ENCODE measurements at places on chromosomes 1 and 21.
A peak's percentile ranks its signal among the peaks of the same experiment; 100 is the strongest.

DNA sequence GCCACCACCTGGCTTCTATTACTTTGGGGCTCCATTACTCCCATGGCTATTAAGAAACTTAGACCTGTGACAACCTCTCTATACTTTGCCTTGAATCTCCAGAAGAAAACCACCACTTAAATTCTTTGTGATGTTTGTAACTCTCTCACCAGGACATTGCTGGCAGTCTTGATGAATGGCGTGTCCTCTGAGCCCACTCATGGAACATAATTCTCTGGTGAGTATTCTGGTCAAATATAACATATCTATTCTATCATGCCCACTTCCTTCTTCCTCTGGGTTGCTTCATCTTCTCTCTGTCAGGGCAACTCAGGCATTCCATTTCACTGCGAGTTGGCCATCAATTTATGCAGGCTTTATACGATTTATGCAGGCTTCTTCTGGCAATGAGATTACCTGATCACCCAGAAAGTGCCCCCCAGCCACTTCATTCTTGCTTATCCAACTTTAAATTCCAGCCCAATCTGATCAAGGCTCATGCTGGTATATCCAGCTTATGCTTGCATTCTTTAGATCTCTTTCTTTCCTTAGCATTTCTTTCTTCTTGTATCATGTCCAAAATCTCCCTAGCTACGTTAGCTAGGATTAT lies 112.0 kb upstream of the CHRM3 start:
- no peak for DNase-seq
- no peak overlapping the region for H3K27ac ChIP-seq
- no peaks in the 10 kb centered on the region for H3K4me1 ChIP-seq
- H3K4me3 ChIP-seq: no peak overlapping the region
- no peaks in the 10 kb centered on the region for H3K36me3 ChIP-seq

DNA sequence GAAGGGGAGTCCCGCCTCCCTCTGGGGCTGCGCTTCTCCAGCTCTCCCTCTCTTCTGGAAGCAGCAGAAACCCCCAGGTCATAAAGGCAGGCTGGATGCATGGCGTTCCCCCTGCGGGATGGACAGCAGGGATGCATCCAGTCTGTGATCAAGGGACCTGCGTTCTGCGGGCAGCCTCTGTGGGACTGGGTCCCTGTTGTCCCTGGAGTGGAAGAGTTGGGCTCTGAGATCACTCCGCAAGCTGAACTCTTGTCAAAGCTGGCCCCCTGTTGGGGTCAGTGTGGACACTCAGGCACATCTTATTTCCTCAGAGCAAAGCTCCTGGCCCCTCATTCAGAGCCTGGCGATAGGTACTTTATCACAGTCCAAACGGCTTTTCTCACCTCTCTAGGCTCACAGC lies 341.2 kb downstream of the PTPRU start:
- H3K36me3 ChIP-seq: no peaks in the 10 kb centered on the region
- H3K4me3 ChIP-seq: no peak overlapping the region
- H3K27me3 ChIP-seq: no peaks in the 10 kb centered on the region
- no peaks in the 10 kb centered on the region for H3K4me1 ChIP-seq

DNA sequence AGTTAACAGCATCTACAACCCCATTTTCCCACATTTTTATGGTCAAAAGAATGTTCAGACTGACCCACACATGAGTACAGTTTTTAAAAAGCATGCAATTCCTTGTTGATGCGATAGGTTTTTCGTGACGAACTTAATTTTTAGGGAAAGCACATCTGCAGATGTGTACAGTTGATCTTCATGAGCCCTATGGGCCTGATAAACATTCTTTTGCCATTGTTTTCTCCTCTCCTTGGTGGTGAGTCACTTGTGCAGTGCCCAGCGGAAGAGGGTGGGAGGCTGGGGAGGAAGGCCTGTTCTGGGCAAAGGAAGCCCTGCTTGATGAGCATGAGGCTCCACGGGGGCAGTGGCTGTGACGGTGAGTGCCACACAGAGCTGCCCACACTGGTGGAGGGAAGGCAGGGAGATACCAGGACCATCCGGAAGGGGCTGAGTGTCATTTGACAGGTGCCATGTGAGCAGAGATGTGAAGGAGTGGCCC lies 5.3 kb downstream of the ARF1 start:
- DNase-seq: no peak
- no peak overlapping the region for H3K27ac ChIP-seq
- H3K4me3 ChIP-seq: 0 out of 3 replicates have a peak overlapping the region, but pooled peaks have one; percentile 25
- peaks cover 23% of the 10 kb centered on the region for H3K36me3 ChIP-seq

- H3K4me3 ChIP-seq: peak overlapping the region; percentile 70
- no peaks in the 10 kb centered on the region for H3K27me3 ChIP-seq
- no peak for DNase-seq
- no peaks in the 10 kb centered on the region for H3K4me1 ChIP-seq
- H3K27ac ChIP-seq: no peak overlapping the region
- peaks cover 30% of the 10 kb centered on the region for H3K36me3 ChIP-seq
Observed at GRCh38 chr1:1233567-1233892, 1.5 kb downstream of the B3GALT6 start.

- H3K27me3 ChIP-seq: no peaks in the 10 kb centered on the region
Observed at GRCh38 chr1:45317166-45317565, 9.5 kb upstream of the HPDL start.

- H3K27ac ChIP-seq: no peak overlapping the region
- H3K36me3 ChIP-seq: no peaks in the 10 kb centered on the region
- H3K4me3 ChIP-seq: no peak overlapping the region
- DNase-seq: no peak
Observed at GRCh38 chr21:37087188-37087587, 14.1 kb downstream of the TTC3 start.

DNA sequence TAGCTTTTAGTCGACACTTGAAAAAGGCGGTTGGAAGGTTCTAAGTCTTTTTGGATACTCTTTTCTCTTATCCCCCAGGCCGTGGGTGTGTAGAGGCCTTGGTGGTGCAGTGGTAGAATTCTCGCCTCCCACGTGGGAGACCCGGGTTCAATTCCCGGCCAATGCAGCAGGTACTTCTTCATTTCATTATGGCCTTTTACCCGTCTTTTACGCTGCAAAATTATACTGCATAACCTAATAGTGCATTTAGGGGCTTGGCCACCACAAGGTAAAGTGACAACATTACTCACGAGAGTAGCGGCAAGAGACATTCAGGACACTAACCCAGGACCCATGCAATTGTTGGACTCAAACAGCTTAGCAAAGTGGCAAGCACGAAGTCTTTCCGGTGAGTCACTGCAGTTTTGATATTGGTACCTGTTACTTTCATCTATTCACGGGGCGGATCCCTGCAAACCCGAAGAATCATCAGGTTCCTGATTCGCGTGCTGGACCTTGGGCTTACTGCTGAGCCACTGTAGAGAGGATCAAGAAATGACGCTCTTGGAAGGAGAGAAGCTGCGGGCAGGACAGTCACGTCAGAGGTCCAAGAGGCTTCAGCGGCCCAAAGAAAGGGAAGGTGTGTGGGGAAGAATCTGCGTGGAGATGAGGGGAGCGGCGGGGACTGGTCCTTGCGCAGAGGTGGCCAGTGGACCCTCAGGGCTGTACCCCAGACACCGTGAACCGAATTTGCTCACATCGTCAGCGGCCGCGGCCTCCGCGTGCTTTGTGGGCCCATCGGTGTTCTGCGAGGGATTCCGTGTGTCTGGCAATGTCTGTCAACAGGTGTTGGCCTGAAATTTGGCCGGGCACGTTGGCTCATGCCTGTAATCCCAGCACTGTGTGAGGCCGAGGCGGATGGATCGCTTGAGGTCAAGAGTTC lies 12.9 kb upstream of the RNU1-4 start:
- no peaks in the 10 kb centered on the region for H3K27me3 ChIP-seq
- H3K27ac ChIP-seq: no peak overlapping the region
- peak; percentile 68 for DNase-seq
- no peaks in the 10 kb centered on the region for H3K36me3 ChIP-seq
- no peak overlapping the region for H3K4me3 ChIP-seq

DNA sequence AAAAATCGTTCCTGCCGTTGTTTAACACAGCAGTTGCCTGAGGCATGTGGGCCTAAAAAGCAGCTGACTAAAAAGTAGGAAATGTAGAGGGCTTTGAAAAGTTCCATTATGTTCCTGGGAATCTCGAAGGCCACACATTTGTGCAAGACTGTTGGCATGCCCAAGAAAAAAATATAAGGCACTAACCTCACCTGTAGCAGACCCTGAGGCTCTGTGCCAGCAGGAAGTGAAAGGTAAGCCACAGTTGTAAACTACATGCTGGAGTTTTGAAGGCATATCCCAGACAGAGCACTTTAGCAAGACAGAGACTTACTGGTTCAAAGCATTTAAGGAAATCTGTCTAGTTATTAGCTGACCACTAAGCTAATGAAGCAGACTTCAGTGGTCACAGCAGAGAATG lies 52.7 kb downstream of the TRMT1L start:
- peaks cover 18% of the 10 kb centered on the region for H3K36me3 ChIP-seq
- no peak overlapping the region for H3K27ac ChIP-seq
- H3K4me1 ChIP-seq: no peaks in the 10 kb centered on the region
- no peaks in the 10 kb centered on the region for H3K27me3 ChIP-seq
- no peak overlapping the region for H3K4me3 ChIP-seq

- DNase-seq: no peak
- H3K27me3 ChIP-seq: no peaks in the 10 kb centered on the region
- H3K36me3 ChIP-seq: no peaks in the 10 kb centered on the region
Observed at GRCh38 chr1:183200451-183200850, 14.4 kb downstream of the LAMC2 start.

DNA sequence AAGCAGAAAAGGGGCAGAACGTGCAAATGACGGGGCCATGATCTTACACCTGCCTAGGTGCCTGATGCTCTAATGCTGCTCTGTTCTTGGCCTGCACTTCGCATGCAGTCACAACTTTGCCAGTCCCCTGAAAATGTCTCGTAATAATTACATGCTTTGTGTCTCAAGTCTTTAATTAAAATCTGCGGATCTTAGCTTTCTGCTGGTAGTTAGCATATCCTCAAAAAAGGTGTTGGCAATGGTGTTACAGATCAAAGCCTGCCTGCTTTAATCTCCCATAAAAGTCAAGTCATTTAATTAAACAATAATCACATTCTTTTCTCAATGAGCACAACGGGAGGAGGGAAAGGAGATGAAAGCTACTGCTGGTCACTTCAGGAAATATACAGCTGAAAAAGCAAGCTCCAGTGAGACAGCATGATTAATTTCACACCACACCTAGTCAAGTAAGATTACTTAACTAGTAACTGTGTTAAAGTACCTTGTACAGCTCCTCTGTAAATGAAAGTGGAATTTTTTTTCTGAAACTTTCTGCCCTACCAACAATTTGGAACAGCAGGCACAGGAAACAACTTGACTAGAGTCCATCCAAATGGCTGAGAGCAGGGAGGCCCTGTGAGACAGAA lies 45.8 kb downstream of the STX6 start:
- no peaks in the 10 kb centered on the region for H3K27me3 ChIP-seq
- H3K27ac ChIP-seq: no peak overlapping the region
- no peak overlapping the region for H3K4me3 ChIP-seq
- DNase-seq: no peak

GRCh38 chr1:24989082-24989481 lies 59.0 kb upstream of the RUNX3 start:
- H3K27ac ChIP-seq: no peak overlapping the region
- H3K4me3 ChIP-seq: no peak overlapping the region
- H3K27me3 ChIP-seq: no peaks in the 10 kb centered on the region
- no peaks in the 10 kb centered on the region for H3K4me1 ChIP-seq
- no peak for DNase-seq
- H3K36me3 ChIP-seq: no peaks in the 10 kb centered on the region

DNA sequence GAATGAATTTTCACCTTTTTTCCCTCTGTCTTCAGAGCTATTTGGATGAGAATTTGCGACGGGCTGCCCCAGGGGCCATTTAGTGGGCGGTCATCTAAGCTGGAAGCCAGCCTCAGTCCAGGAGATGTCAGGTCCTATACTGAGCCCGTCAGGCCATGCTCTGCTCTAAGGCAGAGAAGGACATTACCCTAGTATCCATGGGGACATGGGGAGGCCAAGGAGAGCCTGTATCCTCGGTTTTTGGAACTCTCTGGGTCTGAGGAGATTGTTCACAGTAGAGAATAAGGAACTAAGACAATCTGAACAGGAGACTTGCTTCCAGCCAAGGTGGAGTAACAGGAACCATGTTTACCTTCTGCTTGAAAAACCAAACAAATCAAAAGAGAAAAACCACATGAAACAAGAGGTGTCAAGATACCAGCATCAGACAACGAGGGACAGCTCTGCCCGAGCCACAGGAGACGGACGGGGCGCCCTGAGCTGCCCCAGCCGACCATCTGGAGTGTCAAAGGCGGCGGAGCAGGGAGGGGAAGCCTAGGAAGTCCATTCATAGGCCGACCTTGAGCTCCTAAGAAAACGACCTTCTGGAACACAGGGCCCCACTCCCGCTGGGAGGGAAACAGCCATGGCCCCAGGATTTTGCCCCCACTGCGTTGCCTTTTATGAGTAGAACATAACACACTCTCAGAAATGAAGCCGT lies 20.0 kb upstream of the ADARB1 start:
- no peak overlapping the region for H3K27ac ChIP-seq
- H3K36me3 ChIP-seq: no peaks in the 10 kb centered on the region
- H3K27me3 ChIP-seq: no peaks in the 10 kb centered on the region
- no peaks in the 10 kb centered on the region for H3K4me1 ChIP-seq

DNA sequence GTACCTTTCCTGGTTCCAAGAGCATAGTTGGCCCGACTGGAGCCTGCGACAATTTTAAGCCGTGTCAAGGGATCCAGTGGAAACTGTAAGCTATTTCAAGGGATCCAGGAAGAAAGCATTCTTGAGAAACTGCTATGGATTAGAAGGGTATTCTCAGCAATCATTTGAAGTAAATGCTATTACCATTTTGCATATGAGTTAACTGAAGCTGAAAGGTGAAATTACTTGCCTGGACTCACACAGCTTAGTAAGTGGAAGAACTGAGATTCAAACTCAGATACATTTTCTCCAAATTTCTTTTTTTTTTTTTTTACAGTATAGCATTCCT lies 589 bp downstream of the ZNF684 start:
- no peak for DNase-seq
- peaks cover 12% of the 10 kb centered on the region for H3K36me3 ChIP-seq
- no peak overlapping the region for H3K27ac ChIP-seq
- no peaks in the 10 kb centered on the region for H3K27me3 ChIP-seq

GRCh38 chr1:113904293-113904673 lies 316 bp downstream of the AP4B1 start:
- H3K27me3 ChIP-seq: no peaks in the 10 kb centered on the region
- H3K36me3 ChIP-seq: peaks cover 30% of the 10 kb centered on the region
- no peak overlapping the region for H3K27ac ChIP-seq
- DNase-seq: peak; percentile 59

DNA sequence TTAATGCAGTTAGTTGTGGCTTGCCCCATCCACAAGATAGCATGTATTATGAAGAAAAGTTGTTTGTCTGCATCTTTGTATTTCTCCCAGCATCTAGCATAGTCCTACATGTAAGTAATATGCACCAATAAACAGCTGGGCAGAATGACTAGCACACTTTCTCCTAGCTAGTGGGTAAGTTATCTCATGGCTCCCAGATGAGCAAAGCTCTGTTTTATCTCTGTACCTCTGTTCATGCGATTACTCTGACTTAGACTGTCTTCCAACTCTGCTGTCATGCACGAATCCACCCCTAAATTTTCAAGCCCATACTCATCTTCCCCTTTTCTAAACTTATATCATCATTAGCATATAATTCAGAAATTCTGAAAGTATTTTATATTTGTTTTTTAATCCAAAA lies 37.5 kb upstream of the KCTD3 start:
- no peaks in the 10 kb centered on the region for H3K27me3 ChIP-seq
- H3K4me3 ChIP-seq: no peak overlapping the region
- H3K27ac ChIP-seq: no peak overlapping the region
- H3K36me3 ChIP-seq: no peaks in the 10 kb centered on the region

- no peaks in the 10 kb centered on the region for H3K36me3 ChIP-seq
- H3K4me3 ChIP-seq: no peak overlapping the region
- no peak for DNase-seq
- no peak overlapping the region for H3K27ac ChIP-seq
- peaks cover under 1% of the 10 kb centered on the region for H3K27me3 ChIP-seq
Observed at GRCh38 chr1:23908453-23909341, 4.5 kb downstream of the CNR2 start.

- H3K4me3 ChIP-seq: no peak overlapping the region
- no peak for DNase-seq
- H3K36me3 ChIP-seq: no peaks in the 10 kb centered on the region
- no peak overlapping the region for H3K27ac ChIP-seq
Observed at GRCh38 chr1:206098242-206098919, 18.8 kb downstream of the AVPR1B start.

All from H9 (cell line).